Activated naive CD8-positive, alpha-beta T cell treated with anti-CD3 and anti-CD28 coated beads, Interleukin-2, amount 10 ng/mL, durations not matched to agents 7 days and 5 days (primary cell): ENCODE measurements at places on chromosomes 3 and 15. TPM values are rescaled to one million over a fixed set of nuclear protein-coding genes. Genes with fewer than 3 reads are reported as not detected.
A peak's percentile ranks its signal among the peaks of the same experiment; 100 is the strongest.

Gene SKOR1
- total RNA-seq = 0.71 TPM

Gene CHST2
- 2.4 TPM for total RNA-seq

Gene FAM174B
- 1.9 TPM for total RNA-seq

Gene BUB1B
- total RNA-seq = 59.3 TPM

Gene CFAP92
- not detected for total RNA-seq

Gene IREB2
- 60.6 TPM for total RNA-seq

Gene DNAH12
- 0.30 TPM for total RNA-seq

GRCh38 chr15:56774356-56774755 lies 41.0 kb upstream of the ZNF280D start:
- no peak for DNase-seq

GRCh38 chr15:98067339-98067738 lies 106.8 kb downstream of the ARRDC4 start:
- no peak for DNase-seq

GRCh38 chr3:175357758-175358157 lies 498.6 kb downstream of the NAALADL2 start:
- no peak for DNase-seq

GRCh38 chr15:63953524-63953923 lies 92.8 kb downstream of the DAPK2 start:
- DNase-seq = no peak

- no peak for DNase-seq
These were observed 203.1 kb downstream of the EPHB1 start for GRCh38 chr3:134998158-134998557.

- peak; percentile 65 for DNase-seq
These were observed 1.3 kb downstream of the MED12L start for GRCh38 chr3:151086484-151087456.

DNA sequence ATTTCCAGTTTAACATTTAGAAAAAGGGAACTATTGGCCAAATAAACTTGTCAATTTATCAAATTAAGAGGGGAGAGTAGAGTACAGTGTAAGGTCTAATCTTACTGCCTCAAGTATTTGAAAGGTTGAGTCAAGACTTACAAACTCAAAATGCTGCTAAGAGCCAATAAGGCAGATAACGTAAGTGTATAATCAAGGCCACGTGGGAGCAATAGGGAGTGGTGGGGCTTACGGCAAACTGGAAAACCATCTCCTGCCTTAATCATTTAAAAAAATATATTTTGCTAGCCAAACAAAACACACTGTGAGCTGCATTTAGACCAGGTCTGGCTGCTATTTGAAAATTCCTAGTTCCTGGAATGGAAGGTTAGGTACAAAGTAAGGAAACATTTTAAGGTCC lies 107.3 kb upstream of the FRMD4B start:
- no peak for DNase-seq

GRCh38 chr3:181725830-181726229 lies 14.1 kb downstream of the SOX2 start:
- no peak for DNase-seq
